ENCODE measurements at places on chromosomes 6 and 20. TPM values are rescaled to one million over a fixed set of nuclear protein-coding genes. Genes with fewer than 3 reads are reported as not detected.

DNA sequence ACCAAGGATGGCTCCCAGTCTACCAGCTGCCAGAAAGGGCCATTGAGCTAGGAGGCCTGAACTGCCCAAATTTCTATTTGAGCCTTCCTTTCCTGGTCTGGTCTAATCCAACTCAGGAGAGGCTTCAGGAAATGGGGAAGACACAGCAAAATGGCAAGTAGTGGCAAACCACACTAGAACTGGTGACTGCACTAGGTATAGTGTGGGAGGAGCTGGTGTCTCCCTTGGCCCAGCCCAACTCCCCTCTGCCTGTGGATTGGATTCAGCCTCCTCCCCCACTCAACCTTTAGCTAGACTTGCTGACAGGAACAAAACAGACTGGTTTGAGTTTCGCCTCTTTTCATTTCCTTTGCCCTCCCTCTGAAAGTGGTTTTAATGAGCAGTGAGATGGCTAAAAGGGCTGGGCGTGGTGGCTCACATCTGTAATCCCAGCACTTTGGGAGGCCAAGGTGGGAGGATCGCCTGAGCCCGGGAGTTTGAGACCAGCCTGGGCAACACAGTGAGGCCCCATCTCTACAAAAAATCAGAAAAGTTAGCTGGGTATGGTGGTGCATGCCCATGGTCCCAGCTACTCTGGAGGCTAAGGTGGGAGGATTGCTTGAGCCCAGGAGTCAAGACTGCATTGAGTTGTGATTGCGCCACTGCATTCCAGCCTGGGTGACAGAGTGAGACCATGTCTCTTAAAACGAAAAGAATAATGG lies 17.5 kb downstream of the MRPS18A start:
- peaks cover 8% of the 10 kb centered on the region for H3K4me1 ChIP-seq
- no peak for DNase-seq
- H3K27ac ChIP-seq: no peak overlapping the region
- H3K27me3 ChIP-seq: no peaks in the 10 kb centered on the region
- peaks cover 51% of the 10 kb centered on the region for H3K36me3 ChIP-seq

DNA sequence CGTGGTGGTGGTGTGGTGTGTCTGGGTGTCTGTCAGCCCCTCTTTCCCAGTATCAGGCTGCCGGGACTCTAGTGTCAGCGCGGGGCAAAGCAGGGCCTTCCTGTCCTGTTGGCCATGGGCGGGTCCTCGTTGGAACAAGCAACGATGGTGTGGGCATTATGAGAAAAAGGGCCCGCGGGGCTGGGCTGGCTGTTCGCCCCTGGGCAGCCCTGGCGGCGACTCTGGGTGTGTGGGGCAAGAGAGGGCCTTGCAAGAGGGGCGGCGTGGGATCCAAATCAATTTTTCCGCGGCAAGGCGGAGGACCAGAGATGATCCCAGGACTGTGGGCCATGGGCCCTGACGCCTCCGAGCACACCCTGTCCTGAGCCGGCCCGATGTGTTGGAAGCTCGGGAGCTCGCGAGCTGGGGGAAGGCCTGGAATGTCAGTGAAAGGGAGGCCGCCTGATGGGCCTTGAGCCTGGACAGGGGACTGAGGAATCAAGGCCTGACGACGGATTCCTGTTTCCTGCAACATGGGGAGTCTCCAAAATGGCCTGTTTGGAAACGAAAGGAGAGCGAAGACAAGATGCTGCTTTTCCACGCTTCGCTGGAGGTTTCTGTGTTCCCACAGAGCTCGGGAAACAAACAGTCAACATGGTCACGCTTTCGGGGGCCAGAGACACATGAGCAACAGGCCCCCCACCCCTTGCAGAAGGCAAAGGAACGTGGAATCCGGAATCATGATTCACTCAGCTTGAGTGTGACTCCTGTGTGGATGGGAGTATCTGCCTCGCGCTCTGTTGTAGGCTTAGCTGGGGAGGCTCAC lies 364.7 kb upstream of the DEFB115 start:
- H3K4me1 ChIP-seq: no peaks in the 10 kb centered on the region
- no peaks in the 10 kb centered on the region for H3K27me3 ChIP-seq
- no peaks in the 10 kb centered on the region for H3K36me3 ChIP-seq
- no peak overlapping the region for H3K4me3 ChIP-seq

GRCh38 chr6:158938220-158938619 lies 61.8 kb downstream of the RSPH3 start:
- no peak overlapping the region for H3K4me3 ChIP-seq
- no peaks in the 10 kb centered on the region for H3K36me3 ChIP-seq

The SAPCD1 gene
- 3.3 TPM for total RNA-seq

The ADRM1 gene
- 55.0 TPM for total RNA-seq
